ENCODE measurements at places on chromosomes 1 and 21.

DNA sequence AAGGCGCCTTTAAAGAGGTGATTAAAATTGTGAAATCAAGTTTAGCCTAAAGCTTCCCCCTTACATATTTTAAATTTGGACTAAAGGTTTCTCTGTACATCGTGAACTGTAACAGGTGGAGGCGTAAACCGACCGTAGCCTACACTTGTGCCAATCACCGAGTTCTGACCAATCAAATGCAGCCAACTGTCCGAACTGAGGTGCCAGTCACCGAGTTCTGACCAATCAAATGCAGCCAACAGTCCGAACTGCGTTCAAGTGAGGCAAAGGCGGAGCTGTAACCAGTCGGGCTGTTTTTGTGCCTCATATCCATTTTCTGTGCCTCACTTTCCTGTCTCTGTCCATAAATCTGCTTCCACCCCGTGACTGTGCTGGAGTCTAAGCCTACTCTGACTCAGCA is 7.4 kb downstream of the TFF1 start:
- no peak for DNase-seq

DNA sequence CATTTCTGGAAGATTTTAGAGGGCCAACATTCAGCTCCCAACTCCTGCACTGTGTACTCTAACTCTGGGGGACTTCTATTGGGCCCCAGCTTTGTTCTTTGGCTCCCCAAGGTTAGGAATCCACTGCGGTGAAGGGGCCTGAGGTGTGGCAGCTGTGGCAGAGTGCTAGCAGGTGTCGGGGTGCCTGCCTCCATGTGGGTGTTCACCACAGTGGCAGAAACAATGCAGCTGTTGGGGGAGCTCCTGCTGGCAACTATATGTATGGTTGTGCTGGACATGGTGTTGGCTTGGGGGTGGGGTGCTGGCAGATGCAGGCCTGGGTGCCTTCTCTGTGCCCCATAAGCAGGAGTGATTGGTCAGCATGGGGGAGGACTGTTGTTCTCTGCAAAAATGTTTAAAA is 95.5 kb downstream of the ST6GALNAC3 start:
- no peak for DNase-seq

DNA sequence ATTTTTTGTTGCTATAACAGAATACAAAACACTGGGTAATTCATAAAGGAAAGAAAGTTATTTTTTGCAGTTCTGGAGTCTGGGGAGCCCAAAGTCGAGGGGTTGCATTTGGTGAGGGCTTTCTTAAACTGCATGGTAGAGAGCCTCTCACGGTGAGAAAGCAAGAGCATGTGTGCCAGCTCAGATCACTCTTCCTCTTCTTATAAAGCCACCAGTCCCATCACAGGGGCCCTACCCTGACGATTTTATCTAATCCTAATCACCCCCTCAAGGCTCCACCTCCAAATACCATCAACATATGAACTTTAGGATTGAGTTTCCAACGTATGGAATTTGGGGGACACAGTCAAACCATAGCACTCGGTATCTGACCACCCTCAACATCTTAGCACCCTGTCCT is 1.0 kb upstream of the STRIP1 start:
- no peak for DNase-seq

DNA sequence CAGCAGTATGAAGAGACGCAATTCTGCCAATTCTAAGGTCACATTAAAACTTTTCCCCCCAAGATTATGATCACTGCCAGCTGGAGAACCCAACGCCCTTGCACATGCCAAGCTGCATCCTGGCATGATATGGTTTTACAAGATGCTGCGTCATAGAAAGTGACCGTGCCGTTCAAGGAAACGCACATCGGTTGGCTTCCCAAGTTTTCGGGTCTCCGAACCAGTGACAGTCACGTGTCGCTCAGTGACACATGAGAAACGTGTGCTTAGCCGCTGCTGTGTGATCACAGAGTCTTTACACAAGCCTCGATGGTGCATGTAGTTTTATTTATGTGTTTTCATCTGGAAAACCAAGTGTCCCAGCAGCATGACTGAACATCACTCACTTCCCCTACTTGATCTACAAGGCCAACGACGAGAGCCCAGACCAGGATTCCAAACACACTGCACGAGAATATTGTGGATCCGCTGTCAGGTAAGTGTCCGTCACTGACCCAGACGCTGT is 7.4 kb downstream of the SMIM1 start:
- no peak for DNase-seq

GRCh38 chr1:245990315-245991022 is 516.6 kb downstream of the SMYD3 start:
- DNase-seq, result no peak

GRCh38 chr1:204714194-204714860 is 28.8 kb upstream of the LRRN2 start:
- DNase-seq, result no peak

- DNase-seq, result no peak
Measured at GRCh38 chr1:53576381-53576801, 117.2 kb downstream of the DMRTB1 start.

- DNase-seq, result no peak
Measured at GRCh38 chr1:225931270-225932136, 7.5 kb upstream of the PYCR2 start.

DNA sequence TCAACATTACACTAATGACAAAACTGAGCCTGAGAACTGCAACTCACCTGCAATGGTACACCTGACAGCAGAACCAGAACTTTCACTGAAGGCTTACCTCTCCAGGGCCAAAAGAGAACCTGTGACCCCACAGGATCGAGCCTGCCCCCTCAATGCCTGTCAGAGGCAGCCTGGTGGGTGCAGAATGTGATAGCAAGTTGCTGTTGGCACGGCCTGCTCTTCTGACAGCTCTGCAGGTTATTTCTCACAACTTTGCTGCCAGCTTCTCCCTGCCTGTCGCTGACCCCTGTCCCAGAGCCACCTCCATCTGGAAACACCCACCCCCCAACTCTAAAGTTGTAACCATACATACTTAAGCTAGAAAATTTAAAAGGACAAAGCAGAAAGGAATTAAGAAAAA is 35.2 kb downstream of the HIVEP3 start:
- no peak for DNase-seq

DNA sequence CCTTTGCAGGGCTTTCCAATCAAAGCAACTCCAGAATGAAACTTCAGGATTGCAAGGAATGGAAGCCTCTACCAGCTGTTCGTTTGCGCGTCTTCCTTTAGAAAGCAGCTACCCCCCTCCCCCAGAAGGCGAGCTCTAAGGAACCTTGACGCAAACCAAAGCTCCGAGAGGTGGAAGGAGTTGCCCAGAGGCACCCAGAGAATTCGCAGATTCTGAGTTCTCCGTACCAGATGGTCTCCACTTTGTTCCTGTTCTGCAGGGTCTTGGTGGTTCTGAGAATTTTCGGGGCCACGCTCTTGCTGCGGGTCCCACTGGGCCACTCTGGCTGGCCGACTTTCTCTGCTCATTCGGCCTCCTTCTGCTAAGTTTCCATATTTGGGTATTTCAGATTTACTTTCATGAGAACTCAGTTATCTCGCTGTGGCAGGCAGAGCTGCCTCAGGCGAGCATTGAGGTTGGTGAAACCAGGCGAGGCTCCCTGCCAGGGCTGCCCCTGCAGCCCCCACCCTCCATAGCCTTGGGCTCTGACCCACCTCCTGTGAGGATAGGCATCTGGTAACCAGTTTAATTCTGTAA is 801 bp downstream of the TRAF5 start:
- DNase-seq, result peak; percentile 68

DNA sequence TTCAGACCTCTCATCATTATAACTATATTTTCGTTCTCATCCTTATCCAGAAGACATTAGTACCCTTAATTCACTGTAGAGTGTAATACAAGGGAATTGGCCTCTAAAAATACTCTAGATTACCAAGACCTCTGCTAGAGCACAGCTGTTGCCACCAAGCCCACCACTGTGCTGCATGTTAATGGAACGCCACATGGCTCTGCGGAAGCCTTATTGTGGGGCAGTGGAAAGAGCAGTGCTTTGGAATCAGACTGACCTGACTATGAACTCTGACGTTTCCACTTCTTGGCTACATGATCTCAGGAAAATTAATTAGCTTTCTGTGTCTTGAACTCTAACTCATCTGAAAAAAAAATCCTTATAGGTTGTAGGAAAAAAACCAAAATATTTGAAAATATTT is 222.1 kb downstream of the LMX1A start:
- DNase-seq, result no peak

- DNase-seq, result no peak
Measured at GRCh38 chr1:111175349-111175748, 25.1 kb downstream of the DENND2D start.

GRCh38 chr1:43239484-43239883 is 30.3 kb upstream of the TMEM125 start:
- no peak for DNase-seq

DNA sequence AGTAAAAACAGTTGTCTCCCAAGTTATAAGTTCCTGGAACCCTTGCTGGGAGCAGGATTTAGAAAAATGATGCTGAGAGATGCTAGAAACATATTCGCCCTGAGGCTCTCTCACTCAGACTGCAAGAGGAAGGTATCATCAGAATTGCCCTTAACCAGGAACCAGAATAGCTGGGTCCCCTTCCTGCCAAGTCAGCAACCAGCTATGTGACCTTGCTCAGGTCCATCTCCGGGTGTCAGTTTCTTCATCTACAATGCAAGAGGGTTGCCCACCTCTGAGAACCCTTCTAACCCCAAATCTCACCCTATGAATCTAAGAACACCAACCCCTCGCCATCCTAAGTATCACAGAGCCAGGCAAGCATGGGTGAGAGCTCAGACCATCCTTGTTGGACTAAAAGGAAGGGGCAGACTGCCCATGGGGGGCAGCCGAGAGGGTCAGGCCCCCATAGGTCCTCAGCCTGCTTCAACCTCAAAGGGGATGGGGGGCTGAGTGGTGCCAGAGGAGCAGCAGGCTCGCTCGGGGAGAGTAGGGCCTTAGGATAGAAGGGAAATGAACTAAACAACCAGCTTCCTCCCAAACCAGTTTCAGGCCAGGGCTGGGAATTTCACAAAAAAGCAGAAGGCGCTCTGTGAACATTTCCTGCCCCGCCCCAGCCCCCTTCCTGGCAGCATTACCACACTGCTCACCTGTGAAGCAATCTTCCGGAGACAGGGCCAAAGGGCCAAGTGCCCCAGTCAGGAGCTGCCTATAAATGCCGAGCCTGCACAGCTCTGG is 390 bp upstream of the S100A9 start:
- DNase-seq, result no peak

DNA sequence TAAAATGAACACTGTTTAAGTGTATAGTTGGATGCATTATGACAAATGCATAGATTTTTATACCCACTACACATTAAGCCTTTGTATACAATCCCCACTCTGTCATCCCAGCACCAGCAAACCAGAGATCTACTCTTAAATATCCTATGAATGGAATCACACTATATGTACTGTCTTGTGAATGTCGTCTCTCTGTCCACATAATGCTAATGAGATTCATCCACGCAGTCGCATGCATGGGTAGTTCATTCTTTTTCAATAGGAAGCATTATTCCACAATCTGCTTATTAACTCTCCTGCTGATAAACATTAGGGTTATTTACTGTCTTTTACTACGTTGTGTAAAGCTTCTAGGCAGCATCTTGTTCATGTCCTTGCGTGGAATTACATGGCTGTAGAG is 892.3 kb downstream of the LTN1 start:
- DNase-seq, result no peak

- DNase-seq, result peak; percentile 12
Measured at GRCh38 chr1:243642936-243643335, 207.1 kb downstream of the AKT3 start.

- DNase-seq, result no peak
Measured at GRCh38 chr1:227880342-227880924, 65.0 kb downstream of the PRSS38 start.

DNA sequence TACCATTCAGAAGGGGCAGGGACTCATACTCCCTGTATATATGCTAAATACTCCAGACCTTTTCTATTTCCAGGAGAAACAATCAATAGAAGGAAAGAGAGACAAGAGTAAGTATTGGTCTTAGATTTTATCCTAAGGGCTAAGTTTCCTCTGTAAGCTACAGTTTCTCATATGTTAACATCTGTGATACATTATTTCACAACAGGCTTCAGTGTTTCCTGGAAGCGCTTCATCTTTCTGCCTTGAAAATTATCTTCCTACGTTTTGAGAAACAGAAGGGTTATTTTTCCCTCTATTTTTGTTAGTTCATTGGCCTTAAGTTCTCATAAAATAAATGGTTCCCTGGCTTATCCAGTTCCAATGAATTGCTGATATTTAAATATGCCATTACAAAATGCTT is 15.6 kb downstream of the FMO1 start:
- no peak for DNase-seq

DNA sequence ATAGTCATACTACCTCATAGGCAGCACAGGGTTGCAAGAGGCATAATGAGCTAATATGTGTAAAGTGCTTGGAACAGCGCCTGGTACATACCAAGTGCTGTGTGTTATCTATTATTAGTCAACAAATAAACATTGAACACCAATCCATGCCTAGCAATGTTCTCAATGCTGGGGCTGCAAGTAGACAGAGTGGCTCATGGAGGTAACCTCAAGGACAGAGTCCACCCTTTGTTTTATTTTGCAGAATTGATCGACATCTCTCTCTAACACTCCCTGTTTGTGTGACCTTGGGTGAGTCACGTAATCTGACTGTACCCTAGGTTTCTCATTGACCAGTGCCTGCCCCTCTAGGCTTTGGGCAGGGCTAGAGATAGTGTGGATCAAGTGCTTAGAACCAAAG is 164.0 kb upstream of the KLHDC7A start:
- DNase-seq, result no peak

GRCh38 chr1:91710261-91710660 is 175.7 kb downstream of the TGFBR3 start:
- DNase-seq, result no peak

DNA sequence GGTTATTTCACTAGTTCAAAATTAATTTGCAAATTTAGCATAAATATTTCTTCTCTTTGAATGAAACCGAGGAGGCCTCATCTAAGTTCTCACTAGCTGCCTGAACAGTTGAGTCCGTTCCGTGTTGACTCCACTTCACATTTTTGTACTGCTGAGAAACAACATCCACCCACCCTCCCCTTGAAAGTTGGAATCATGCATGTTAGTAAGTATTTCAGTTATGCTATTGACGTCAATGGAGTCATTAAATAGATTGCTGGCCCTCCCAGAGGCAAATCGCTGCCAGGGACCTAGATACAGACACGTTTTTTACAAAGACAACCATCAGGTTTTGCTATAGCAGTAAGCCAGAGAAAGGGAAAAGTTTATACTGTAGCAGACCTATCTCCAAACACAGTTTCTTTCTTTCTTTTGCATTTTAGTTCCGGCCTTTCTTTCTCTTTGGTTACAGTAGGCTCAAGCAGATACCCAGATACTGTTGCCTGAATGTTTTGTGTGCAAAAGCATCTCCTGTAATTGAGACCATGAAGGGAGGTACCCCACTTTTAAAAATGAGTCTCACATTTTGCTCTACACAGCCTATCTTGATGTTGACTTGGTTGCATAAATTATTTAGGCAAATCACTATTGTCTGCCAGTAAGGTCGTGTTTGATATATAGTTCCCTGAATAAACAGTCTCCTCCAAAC is 262.6 kb upstream of the SGIP1 start:
- DNase-seq, result peak; percentile 88

DNA sequence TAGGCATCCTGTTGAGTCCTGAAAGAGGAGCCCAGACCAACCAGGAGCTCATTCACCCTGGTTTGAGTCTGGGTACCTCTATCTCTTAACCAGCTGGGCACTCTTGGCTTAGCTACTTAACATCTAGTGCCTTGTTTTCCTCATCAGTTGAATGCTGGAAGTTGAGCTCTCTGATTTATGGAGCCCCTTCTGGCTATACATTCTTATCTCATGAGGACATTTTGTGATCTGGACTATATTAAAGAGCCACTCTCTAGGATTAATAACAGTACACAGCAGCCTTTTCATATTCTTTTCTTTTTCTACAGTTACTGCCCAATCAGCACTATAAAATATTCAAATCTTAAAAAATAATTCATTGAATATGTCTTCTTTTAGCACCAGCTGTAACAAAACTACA is 296.9 kb upstream of the RUNX1 start:
- DNase-seq, result no peak

Measured in AG20443 (cell line).